NCI-H2081 treated with DMSO at 0.1 percent for 48 hours (cell line): ENCODE measurements at places on chromosomes 6 and 20.

DNA sequence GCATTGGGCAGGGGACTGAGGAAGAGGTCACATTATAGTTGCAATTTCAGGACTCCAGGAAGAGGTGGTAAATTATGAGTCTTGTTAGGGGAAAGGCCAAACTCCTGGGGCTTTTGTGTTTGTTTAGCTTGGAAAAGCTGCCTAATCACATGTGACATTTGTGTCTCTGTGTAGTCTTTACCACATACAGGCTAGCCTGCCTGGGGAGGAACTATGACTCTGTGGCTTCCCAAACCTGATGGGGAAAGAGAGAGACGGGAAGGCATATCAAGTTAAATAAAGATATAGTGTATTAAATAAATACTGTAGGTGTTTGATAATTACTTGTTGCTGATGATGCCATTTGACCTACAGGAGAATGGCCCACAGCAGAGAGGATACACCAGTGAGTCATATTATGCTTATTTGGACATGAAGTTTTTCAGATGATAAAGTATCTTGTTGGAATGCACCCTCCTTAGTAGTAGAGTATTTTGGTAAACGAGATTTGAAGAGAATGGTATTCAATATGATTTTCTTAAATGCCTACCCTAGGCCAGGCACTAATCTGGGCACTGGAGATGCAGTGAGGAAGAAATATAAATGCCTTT is 4.0 kb downstream of the BLTP3A start:
- no peak for DNase-seq

GRCh38 chr6:26536571-26537159 is 1.5 kb upstream of the HMGN4 start:
- DNase-seq = no peak

GRCh38 chr6:18842534-18842933 is 455.4 kb downstream of the RNF144B start:
- DNase-seq = no peak

- DNase-seq = no peak
Measured at GRCh38 chr6:109770779-109771178, 79.7 kb downstream of the FIG4 start.

DNA sequence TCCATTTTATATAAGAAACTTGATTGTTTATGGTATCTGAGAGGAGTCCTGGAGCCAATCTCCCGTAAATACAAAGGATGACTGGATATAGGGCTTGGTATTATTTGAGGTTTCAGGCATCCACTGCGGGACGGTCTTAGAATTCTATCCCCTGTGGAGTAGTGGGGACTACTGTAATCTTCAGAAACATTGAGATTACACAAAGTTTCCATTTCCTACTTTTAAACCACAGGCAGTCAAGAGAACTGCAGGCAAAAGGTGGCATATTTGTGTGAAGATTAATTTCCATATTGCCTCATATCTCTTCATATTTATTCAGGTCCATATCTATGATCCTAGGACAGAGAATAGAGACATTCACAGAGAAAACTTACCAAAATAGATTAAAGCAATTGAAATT is 586.2 kb downstream of the PHF3 start:
- DNase-seq = no peak

GRCh38 chr6:144353871-144354314 is 68.8 kb downstream of the UTRN start:
- DNase-seq = no peak

DNA sequence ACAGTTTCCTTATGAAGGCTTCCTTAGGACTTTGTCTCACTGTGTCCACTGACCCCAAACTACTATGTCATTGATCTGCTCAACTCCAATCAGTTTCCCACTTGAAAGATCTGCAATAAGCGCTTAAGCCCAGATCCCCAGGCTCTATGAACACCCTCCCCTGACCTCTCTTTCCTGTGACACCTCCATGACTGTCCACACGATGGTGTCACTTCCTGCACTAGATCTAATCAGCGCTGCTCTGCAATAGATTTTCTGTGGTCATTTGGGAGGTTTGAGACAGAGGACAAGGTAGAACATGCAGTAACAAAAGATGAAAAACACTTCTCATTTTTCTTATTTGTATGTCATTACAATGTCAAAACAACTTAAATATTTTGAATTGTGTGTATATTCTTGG is 304.6 kb upstream of the AGPAT4 start:
- DNase-seq = no peak
